Activated CD4-positive, alpha-beta T cell treated with anti-CD3 and anti-CD28 coated beads for 36 hours (primary cell): ENCODE measurements at places on chromosomes 5 and 9.

GRCh38 chr9:36729906-36730305, 157.2 kb downstream of the MELK start:
- no peak for DNase-seq

- DNase-seq: no peak
Measured at GRCh38 chr9:96871176-96871575, 16.9 kb upstream of the ZNF782 start.

DNA sequence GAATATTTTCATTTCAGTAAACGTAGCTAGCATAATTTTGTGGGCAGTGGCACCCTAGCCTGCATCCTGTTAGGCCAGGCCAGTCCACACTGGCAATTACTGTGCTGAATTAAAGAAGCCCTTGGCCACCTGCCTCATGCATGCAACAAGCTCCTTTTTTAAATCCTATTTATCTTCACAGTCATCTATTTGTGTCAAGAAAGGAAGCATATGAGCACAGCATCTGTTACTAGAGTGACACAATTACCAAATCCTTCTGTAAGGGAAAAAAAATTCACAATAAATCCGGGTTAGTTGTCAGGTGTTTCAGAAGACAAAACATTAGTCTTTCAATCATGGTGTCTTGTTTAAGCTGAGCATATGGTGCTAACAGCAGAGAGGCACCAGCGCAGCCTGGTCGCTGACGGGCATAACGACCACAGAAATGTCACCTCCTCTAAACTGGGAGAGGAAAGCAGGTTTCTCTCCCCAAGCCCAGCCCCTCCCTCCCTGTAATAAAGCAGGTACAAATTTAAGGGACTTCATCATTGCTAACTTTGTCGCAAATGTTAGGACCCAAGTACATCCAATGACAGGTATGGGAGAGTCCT, 520.6 kb downstream of the CTNND2 start:
- DNase-seq: no peak

DNA sequence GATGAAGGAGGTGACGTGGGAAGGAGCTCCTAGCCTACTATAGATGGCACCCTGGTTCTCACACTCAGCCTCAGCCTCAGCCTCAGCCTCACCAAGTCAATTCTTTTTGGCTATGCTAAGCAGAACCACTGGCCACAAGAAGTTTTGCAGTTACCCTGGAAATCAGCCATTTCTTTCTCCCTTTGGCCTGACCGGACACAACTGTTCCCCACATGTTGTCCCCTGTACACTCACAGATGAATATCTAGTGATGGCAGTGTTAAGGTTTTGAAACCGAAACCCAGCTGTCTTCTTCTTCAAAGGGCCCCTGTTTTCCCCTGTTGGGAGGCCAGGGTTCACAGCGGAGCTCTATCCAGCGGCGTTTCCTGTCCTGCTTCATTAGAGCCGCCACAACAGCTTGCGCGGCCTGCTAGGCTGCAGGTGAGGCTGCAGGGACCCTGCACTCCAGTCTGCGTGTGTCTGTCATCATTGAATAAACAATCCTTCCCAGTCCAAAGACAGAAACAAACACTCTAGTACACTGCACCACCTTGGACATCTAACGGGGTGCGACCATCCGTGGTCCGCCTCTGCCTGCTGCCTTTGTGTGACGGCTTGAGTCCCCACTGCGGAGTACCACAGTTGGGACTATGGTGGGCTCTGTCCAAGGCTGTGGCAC, 250.5 kb downstream of the DENND1A start:
- DNase-seq: peak; percentile 24

GRCh38 chr5:180755601-180756000, 15.7 kb upstream of the OR2Y1 start:
- no peak for DNase-seq

GRCh38 chr5:64147849-64148441, 17.7 kb upstream of the RNF180 start:
- DNase-seq: peak; percentile 26

GRCh38 chr5:122773619-122774018, 1.3 kb upstream of the SNX2 start:
- DNase-seq: no peak

- peak; percentile 80 for DNase-seq
Measured at GRCh38 chr5:176365351-176366231, at the start of gene ARL10. Gene ARL10, plus strand, starts transcription at chr5:176365487. Its CDS starts 77 bp downstream, at chr5:176365564.

DNA sequence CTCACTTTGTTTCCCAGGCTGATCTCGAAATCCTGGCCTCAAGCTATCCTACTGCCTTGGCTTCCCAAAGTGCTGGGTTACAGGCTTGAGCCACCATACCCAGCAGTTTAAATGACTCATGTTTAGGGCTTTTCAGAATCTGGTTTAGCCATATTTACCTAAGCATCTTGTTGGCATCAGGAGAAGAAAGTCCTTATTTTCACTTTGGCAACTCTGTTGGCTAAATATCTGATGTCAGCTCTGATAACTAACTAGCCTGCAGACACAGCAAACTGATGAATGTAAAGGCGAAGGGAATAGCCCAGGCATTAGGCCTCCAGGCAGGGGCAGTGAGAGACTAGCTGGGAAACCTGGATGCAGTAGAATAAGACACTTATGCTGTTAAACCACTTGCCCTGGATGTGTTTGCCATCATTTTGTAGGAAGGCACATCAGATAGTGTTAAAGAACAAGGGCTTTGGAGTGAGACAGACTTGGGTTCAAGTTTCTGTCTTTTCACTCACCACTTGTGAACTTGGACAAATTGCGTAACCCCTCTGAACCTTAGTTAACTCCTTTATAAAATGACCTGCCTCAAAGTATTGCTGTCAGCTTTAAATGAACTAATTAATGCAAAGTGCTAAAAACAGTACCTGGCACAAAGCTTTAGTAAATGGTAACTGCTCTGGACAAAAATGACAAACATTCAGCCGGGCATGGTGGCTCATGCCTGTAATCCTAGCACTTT, 34.7 kb upstream of the GARNL3 start:
- no peak for DNase-seq

GRCh38 chr5:143600396-143601075, 197.1 kb upstream of the NR3C1 start:
- DNase-seq: no peak

DNA sequence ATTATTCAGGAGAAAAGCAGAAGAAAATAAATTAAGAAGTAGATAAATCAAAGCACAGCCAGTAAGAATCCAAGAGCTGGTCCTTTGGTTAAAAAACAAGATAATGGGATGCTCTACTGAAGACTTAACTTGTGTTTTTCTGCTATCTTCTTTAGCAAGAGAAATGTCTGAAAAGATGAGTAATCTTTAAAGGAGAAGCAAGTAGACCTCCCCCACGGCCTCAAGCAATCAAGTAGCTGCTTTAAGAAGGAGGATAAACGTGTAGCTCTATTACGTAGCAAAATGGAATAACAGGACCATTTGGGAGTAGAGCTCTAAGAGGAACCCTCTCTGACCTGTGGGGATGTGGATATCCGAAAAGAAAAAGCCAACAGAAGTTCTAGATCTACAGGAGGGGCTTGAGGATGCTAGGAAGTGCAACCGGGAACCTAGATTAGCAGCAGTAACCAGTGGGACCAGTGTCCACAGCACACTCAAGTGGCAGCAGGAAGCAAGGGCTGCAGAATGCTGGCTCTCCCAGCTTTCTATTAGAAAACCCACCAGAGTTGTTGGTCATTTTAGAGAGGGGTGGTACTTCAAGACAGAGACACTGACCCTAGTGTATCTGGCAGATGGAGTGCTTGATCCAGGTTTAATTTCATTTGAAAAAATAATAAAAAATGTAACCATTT, 185.4 kb downstream of the GABBR2 start:
- DNase-seq: no peak

- no peak for DNase-seq
Measured at GRCh38 chr5:170532935-170533334, 29.1 kb downstream of the KCNIP1 start.

- DNase-seq: peak; percentile 52
Measured at GRCh38 chr9:98045234-98046179, 11.0 kb upstream of the NANS start.

DNA sequence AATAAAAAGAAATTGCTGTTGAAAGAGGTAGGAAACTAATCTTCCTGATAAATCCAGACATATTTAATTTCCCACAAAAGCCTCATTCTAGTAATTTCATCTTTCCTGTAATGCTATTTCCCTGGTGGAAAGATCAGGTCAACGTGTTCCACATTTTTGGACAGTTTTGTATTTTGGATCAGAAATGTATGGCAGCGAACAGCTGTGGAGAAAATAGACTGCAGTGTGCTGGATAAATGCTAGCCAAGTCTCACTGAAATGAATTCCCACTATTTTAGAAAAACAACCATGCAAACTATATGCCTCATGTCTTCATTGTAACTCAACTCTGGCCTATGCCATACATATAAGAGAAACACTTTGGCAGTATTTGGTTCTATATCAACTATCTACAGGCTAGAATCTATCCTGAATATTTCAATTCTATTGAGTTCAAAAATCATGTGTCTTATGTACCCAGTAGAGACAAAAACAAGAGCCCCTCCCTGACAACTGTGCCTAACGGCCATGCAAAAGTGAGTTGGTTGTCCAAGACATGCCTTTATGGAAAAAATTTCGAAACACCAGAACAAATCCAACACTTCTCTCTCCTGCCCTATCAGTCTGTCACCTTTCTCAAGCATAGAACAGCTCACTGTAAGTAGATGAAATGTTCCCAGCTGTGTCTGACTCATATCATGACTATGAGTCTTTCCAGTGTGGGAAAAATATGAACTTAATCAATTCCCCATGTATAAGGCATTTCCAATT, 191.3 kb upstream of the NREP start:
- DNase-seq: no peak

DNA sequence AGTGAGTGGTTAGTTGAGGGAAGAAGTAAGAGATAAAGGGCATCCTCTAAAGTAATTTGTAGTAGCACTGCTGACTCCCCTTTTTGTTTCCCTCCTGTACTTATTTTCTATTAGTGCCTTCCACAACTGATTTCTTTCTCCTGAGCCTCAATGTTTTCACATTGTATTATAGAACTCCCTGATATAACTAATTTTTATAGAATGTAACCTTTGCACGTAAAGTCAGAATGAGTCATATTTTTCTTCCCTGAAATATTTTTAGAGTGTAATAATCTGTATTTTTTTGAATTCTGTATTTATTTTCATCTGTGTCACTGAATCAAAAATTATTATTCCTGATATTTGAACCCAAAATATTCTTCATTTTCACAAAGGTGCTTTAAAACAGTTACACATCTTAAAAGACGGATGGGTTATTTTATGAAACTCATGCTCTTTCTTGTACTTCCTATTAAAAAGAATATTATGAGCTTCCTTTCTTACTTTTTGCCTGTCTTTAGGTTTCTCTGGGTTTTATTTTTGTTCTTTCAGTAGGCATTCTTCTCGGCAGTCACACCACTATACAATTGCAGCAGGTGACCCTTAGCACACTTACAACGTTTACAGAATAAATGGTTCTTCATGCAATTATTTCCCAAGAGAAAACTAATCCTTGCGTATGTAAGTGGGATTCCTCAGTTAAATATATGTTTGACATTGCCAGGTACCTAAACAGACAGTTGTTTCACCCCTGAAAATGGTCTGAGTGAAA, 30.5 kb upstream of the DMRTA1 start:
- no peak for DNase-seq

DNA sequence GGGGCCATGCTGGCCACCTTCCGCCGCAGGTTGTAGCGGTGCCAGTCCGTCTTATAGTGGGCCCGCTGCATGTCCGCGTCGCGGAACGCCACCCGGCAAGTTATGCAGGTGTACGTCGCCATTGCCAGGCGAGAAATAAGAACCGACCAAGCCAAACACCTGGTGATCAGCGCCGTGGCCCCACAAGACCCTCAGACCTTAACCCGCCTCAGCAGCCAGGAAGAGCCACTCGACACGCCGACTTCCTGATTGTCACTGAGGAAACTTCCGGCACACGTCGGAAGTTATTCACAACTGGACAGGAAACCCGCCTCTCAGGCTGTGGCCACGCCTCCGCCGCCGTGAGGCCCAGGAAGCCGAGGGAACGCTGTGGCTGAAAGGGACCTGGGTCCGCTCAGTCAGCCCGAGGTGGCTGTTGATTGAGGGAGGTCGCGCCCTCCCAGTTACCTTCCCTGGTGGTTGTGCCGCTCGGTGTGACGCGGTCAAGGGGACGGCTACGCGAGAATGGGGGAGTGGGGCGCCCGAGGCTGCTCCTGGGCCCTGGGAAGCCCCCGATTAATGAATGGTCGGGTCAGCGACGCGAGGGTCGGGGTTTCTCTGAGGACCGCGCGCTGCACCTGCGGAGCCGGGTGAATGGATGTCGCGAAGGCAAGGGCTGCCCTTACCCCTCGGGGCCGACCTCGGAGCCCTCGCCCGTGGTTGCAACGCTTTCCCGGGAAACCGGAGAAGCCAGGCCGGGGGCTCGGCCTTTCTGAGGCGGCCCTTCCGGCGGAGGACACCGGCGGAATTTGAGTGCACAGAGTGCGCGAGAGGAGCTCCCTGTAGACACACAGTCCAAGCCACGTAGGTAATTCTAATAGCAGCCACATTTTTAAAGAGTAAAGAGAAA, at the start of gene ZNF622:
ZNF622 (minus strand) TSS at position 257 of the 889 bp plus-strand sequence; CDS start at position 122, 135 bp downstream.
- DNase-seq: peak; percentile 92

DNA sequence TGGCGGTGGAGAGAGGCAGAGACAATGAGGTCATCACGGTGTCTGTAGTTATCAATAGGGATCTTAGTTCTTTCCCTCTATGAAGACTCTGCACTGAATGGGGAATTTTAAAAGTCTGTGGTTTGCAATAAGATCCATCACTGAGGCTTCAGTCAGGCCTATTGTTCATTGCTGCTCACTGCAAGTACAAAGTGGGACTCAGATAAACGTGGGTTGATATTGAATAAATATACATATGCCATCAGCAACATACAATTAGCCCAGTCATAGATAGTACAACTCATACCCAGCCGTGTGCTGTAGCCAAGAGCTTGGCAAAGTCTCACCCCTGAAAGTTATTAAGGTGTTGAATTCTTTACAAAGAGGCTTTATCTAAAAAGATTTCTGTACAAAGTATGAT, 88.4 kb downstream of the ENC1 start:
- no peak for DNase-seq

- DNase-seq: no peak
Measured at GRCh38 chr9:21528123-21528808, 46.2 kb upstream of the IFNE start.

DNA sequence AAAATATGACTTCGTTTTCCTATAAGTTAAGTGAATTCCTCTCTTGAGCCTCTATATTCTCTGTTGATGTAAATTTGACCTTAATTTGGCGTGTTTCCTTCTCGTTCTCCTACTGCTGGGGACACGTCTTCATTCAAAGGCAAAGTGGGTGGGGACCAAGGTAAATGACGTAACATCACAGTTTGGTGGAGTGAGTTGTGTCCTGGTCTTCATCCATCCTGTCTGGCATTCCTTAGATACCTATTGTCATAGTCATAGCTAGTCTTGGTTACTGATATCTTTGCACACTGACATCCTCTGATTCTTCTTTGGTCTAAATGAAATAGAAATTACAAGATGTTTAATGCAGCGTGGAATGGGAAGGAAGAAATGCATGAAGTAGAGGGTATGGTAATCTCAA, 108.5 kb downstream of the NNT start:
- no peak for DNase-seq

DNA sequence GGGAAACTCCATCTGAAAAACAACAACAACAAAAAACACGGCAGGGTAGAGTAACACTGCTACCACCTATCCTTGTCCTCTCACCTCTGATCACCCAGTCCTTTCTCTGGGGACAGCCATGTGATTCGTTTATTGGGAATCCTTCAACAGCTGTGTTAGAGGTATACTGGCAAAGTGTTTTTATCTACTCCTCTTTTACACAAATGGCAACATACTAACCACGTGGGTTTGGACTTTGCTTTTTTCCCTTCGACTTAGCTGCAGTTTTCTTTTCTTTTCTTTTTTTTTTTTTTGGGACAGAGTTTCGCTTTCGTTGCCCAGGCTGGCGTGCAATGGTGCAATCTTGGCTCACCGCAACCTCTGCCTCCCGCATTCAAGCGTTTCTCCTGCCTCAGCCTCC, 11.2 kb upstream of the SET start:
- DNase-seq: no peak
